ENCODE measurements at places on chromosomes 12 and 14.

- DNase-seq: no peak
These were observed 62.6 kb upstream of the TMCC3 start for GRCh38 chr12:94712815-94713515.

GRCh38 chr12:9334041-9334692 is 126.0 kb upstream of the PZP start:
- no peak for DNase-seq

GRCh38 chr14:91835920-91836843 is 31.2 kb downstream of the TC2N start:
- peak; percentile 66 for DNase-seq

- DNase-seq: peak; percentile 30
These were observed at the start of gene MTA1 for GRCh38 chr14:105419195-105420091. TSS of gene MTA1 (plus strand) at chr14:105419827. CDS start at chr14:105420036, 209 bp downstream.

DNA sequence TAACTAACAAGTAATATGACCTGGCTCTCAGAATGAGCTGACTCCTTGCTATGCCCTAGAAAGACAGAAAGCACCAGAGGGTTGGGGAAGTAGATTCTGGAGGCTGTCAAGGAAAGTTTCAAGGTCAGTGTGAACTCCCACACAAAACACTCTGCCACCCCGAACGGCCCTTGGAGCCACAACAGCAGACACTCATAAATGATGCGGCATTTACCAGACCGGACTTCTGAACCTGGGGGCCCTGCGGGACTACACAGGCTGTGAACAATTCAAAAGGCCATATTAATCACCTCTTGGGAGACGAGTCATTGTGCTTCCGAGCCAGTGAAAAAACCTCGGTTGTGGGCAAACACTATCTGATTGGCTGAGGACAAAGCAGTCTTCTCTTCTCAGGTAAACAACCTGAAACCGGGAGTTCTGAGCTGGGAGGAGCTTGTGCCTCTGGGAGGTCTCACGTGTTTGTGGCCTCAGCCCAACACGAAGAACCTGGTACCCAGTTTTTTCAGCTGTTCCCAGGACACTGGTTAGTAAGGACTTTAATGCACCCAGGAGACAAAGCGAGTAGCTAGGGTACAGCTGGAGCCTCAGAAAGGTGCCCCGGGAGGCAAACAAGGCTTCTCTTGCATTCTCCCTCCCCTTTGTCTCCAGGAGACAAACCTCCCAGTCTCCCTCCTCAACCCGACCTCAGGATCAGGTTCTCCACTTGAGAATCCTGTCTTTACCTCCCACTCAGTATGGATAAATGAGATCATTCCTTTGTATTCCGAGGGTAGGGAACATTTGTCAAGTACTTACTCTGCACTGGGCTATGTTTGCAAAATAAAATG is 35.3 kb downstream of the VWF start:
- DNase-seq: no peak

- DNase-seq: no peak
These were observed 759.1 kb downstream of the GALC start for GRCh38 chr14:87233806-87234384.

- DNase-seq: no peak
These were observed 247.1 kb upstream of the SRRM4 start for GRCh38 chr12:118734266-118734665.

DNA sequence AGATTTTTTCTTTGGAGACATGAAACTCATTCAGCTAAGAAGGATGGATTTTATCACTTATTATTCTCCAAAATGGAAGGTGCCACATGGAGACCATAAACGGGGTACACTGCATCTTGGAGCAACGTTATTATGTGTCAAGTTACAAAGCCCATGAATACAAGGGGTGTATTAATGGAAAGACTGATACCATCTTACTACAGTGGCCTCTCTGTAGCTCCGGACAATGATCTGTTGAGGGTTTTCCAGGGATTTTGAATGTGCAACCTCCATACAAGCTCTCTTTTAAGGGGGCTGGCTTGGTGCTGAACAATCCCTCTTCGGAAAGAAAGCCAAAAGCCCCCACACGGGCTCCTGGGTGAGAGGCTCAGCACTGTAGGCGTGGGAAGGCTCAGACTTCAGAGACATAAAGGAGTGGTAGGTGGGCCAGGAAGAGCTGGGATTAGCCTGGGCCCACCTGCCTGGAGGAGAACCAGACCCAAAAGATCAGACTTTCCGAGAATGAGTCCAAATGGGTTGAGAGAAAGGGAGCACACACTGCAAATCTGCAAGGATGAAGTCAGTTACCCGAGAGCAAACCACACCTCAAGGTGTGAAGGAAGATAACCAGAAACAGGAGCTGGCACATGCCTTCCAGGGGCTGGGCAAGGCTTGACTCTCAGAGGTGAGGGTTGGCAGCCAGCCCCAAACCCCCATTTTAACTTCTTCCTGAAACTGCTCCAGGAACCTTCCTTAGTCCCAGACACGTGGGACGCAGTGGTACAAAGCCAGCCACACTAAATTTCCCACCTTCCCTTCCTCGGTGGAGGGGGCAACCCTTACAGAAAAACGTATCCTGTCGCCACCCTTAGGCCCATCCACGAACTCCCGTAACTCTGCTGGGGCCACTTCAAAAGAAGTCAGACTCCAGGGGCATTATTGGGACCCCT is 1.5 kb downstream of the VPS37B start:
- no peak for DNase-seq

DNA sequence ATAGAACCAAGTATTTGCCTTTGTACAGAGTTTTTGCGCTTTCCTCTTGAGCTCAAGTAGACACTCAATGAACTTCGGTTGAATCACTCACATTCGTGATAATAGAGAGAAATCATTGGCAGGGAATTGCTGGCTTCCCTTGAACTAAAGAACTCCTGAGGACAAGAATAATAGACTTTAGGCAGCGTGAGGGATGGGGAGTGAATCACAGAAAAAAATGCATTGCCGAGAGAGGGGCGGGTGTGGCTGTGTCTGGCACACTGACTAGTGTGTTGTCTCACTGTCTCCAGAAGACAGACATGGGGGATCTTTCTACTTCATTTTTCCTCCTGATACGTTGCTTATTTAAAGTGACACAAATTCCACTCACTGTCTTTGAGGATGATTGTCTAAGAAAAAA is 805.2 kb downstream of the BCL11B start:
- no peak for DNase-seq

- no peak for DNase-seq
These were observed 53.6 kb upstream of the PCED1B start for GRCh38 chr12:47025798-47026197.

GRCh38 chr12:43758247-43758727 is 303 bp downstream of the PUS7L start:
- DNase-seq: no peak

DNA sequence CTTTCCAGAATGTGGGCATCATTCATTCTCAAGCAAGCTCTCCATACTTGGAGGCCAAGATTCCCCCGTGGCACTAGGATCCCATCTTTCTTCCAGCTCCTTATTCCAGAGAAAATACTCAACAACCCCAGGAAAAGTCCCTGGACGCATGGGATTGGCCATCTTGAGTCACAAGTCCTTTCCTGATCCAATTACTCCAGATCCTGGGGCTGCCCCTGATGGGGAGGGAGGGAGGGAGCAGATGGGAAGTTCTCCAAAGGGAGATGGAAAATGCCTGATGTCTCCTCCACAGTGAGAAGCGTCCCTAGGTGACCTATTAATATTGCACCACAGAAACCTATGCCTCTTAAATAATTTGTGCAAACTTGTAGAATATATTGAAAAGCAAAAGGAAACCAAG is 12.4 kb upstream of the KCNK13 start:
- DNase-seq: no peak

GRCh38 chr12:87385322-87385721 is 643.9 kb downstream of the C12orf50 start:
- no peak for DNase-seq

DNA sequence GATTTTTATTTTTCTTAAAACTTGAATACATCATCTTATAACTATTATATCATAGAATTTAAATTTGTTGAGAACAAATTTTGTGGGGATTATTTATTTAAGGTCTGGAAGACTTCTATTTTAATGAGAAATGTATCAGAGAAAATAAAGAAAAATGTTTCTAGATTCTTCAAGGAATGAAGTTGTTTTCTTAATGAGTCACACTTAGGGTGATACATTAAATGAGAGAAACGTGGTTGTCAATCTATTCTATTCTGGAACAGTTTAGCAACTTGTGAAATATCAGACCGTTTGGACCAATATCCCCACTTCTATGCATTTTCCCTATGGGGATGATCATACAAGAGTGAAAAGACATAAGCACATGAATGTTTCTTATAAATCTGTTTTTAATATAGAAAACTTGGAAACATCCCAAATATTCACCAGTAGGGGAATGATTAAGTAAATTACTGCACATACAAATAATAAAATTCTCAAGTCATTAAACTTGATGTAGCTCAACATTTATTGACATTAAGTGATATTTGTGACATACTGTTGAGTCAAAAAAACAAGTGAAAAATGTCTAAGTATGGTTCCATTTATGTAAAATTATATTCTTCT is 88.5 kb downstream of the E2F7 start:
- DNase-seq: no peak

DNA sequence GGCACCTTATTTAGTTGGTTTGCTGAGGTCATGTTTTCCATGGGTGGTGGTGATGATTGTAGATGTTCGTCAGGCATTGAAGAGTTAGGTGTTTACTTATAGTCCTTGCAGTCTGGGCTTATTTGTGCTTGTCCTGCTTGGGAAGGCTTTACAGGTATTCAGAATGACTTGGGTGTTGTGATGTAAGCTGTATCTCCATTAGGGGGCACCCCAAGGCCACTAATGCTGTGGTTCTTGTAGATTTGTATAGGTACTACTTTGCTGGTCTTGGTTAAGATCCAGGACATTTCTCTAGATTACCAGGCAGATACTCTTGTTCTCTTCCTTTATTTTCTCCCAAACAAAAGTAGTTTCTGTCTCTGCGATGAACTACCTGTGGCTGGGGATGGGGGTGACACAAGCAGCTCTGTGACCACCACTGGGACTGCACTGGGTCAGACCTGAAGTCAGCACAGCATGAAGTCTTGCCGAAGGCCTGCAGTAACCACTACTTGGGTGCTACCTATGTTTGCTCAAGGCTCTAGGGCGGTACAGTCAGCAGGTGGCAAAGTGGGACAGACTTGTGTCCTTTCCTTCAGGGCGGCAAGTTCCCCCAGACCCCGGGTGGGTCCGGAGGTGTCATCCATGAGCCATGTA is 35.8 kb upstream of the FBXO33 start:
- DNase-seq: no peak

DNA sequence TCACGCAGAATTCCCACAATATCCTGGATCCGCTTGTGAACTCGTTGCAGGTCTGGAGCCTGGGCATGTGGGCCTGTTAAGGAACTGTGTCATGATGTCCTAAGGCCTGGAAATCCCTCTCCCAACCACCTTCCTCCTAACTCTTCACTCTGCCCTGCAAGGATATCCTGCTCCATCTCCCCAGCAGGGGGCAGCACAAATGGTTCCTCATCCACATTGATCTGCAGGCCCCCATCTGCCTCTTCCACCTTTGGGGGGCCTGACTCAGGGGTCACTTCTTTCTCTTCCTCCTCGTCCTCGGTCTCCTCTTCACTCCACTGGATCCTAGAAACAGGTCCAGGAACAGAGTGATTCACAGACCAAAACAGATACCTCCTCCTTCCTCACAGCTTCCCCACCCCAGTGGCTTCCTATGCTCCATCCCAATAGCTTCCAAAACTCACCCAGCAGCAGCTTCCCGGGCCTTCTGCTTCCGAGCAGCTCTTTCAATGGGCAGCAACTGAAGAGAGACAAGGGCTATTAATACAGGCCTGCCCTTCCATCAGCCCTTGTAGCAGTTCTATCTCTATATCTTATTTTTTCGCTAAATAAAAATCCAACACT is 4.5 kb downstream of the NOP2 start:
- DNase-seq: no peak

- DNase-seq: no peak
These were observed 19.0 kb upstream of the RNASE12 start for GRCh38 chr14:20610002-20610765.

DNA sequence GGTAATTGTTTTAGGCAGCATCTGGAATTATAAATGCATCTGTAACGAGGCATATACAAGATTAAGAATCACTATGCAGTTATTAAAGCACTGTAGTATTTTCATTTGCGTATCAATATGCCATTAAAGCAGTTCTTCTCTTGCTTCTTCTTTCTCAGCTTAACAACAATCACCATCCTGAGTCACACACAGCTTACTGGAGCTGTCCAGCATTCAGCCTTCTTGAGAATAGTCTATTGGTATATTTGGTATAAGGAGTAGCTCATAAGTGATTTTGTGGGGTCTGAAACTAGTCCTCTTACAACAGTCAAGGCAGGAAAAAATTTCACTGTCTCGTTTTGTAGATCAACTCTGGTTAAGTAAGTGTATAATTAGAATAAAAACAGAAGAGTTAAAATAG is 523.0 kb upstream of the FOXG1 start:
- DNase-seq: no peak

GRCh38 chr14:75548544-75548943 is 26.3 kb downstream of the BATF start:
- DNase-seq: no peak

DNA sequence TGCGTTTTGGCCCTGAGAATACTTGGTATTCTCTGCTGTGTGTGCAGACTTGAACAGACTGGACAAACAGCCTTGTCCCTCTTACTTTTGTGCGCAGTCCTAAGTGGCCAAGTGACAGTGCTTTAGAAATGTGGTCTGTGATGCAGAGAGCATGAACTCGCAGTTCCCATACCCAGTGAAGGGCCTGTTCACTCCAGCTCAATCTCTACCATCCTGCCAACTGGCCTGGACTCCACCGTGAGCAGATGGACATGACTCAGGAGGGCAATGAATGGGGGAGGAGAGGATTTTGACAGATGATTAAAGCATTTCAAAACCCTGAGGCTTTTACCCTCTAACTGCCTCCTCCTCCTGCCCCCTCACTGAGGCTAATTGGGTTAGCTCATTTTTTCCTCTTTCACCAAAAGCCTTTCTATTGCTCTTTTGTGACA is 62.5 kb upstream of the PYGL start:
- no peak for DNase-seq

- no peak for DNase-seq
These were observed 42.0 kb upstream of the PRICKLE1 start for GRCh38 chr12:42631513-42631912.

DNA sequence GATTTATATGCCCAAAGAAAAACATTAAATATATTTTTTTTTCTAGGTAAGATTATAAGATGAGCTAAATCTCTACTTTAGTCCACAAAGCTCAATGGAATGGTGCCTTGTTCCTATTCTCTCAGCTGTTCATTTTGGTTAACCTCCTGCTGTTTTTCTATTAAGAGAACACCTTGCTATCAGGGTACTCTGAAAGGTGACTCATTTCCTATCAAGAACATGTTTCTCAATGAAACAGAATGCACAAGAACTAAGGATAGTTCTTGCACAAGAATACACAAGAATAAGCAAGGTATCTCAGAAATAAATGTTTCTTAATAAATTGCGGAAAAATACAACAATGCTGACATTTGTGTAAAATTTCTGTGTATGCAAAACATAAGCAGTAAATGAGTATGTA is 14.1 kb downstream of the ABCD2 start:
- no peak for DNase-seq

- DNase-seq: peak; percentile 83
These were observed 72.0 kb downstream of the IRF2BPL start for GRCh38 chr14:76956316-76957090.

GRCh38 chr14:104135904-104136471 is 2.4 kb upstream of the KIF26A start:
- DNase-seq: no peak

GRCh38 chr14:31858868-31859267 is 218.2 kb upstream of the ARHGAP5 start:
- DNase-seq: no peak

Data from stimulated activated CD8-positive, alpha-beta memory T cell treated with anti-CD3 and anti-CD28 coated beads, Interleukin-12 subunit alpha, Interleukin-12 subunit beta, amount 100 ng/mL, for 4 hours (primary cell).